ENCODE measurements at places on chromosomes 2 and 18.

- no peak for DNase-seq
Observed at GRCh38 chr2:69625078-69625795, 18.3 kb downstream of the AAK1 start.

GRCh38 chr2:10765914-10766313, 44.5 kb downstream of the ATP6V1C2 start:
- DNase-seq, result no peak

DNA sequence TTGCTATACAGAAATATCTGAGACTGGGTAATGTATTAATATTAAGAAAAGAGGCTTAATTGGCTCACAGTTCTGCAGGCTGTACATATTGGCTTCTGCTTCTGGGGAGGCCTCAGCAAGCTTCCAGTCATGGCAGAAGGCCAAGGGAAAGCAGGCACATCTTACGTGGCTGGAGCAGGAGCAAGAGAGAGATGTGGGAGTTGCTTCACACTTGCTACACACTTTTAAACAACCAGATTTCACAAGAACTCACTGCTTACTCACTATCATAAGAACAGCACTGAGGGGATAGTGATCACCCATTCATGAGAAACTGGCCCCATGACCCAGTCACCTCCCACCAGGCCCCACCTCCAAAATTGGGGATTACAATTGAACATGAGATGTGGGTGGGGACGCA, 50.6 kb downstream of the MAPRE2 start:
- DNase-seq, result no peak

DNA sequence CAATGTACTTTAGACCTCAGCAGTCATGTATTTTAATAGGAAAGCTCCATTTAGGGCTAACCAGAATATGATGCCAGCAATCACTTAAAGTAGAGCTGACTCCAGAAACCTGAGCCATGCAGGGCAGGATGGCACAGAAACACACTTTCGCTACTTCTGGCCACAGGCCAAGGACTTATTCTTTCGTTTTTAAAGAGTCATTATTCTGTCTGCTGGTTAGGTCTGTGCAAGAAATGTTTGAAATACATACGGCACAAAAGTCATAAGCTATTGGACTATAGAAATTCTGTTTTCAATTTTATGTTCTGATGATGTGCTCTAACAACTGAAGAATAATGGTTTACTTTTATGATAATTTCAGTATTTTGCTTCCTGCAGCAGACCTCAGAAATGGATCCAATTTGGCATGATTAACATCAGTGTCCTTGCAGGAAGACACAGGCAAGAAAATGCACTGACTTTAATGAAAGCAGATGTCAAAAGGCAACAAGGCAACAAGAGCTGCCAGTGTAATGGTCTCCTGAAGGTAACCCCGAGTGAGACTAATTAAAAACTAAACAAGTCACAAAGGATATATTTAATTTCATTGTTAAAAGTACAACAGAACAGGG, 114.4 kb upstream of the CHRNA1 start:
- peak; percentile 71 for DNase-seq

DNA sequence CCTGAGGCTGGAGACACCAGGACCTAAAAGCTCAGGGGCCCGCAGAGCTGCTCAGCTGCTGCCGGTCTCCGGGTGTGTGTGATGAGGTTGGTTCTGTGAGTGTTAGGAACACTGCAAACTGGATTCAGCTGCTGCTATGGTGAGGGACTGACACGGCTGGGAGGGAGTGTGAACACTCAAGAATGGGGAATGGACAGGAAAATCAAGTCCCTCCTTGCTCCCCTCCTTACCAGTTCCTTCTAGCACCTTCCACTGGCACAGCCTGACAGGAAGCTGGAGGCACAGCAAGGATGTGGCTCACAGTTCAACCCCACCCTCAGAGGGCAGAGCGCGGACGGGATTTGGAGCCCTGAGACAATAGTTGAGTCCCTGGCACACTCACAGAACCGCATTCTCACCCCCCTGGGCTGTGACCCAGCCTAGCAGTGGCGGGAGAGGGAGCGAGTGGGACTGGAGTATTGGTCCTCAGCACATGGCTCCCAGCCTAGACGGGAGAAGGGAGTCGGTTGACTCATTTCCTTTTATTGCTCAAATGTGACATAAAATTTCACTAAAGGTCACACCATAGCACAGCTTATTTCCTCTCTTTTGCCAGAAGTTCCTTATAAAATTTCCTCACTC, 42.5 kb downstream of the LRRC30 start:
- DNase-seq, result peak; percentile 84

DNA sequence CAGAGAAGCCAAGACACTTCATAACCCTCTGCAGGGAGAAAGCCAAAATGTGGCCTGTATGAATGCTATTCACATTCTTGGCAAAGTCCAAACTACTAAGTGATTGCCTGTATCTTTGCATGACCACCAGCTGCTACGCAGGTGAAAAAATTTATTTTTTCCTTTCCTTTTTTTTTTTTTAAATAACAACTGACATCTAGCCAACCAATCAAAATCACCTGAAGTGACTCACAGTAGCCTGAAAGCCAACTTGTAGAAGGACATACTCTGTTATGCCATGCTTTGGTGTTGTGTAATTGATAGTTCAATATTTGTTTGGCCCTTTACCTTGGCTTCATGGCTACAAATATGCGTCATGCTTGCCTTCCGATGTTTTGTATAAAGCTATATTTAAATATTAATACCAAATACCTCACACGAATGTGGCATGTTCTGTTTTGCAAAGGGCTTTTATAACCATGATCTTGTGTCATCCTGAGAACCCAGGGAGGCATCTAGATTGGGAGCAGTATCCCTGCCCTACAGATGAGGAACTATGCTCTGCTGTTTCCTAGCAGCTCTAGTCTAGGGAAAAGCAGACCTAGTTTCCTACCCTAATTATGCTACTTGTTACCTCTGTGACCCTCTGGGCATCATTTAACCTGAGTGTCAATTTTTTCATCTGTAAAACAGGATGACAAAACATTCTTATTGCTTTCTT, 102.1 kb downstream of the MYOM1 start:
- DNase-seq, result no peak

- peak; percentile 44 for DNase-seq
Observed at GRCh38 chr2:22904126-22904684, 480.8 kb upstream of the KLHL29 start.

DNA sequence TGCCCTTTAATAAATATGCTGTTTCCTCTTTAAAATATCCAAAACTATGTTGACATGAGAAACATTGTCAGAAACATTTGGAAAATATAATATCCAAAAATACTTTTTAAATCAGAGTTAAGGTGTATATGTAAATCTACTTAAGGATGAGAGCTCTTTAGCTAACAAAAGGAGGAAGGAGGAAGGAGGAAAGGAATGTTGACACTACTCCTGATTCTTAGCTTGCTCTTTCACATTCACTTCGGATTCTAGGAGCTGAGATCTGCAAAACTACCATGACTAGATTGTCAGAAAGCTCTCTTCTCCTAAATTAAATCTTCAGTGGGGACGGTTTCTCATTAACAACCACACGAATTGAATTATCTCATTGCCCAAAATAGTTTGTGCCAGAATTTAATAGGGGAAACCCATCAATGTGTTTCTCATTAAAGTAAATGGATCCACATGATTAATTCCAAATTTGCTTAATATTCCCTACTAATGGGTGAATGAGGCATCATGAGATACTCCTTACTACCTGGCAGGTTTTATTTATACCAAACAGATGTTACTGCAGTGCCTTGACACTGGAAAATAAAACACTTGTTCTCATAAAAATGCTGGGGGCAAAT, 509.1 kb downstream of the MBD2 start:
- DNase-seq, result no peak

GRCh38 chr2:225002656-225003045, 39.6 kb downstream of the DOCK10 start:
- DNase-seq, result no peak

- no peak for DNase-seq
Observed at GRCh38 chr2:52933878-52934277, 833.7 kb upstream of the CHAC2 start.

DNA sequence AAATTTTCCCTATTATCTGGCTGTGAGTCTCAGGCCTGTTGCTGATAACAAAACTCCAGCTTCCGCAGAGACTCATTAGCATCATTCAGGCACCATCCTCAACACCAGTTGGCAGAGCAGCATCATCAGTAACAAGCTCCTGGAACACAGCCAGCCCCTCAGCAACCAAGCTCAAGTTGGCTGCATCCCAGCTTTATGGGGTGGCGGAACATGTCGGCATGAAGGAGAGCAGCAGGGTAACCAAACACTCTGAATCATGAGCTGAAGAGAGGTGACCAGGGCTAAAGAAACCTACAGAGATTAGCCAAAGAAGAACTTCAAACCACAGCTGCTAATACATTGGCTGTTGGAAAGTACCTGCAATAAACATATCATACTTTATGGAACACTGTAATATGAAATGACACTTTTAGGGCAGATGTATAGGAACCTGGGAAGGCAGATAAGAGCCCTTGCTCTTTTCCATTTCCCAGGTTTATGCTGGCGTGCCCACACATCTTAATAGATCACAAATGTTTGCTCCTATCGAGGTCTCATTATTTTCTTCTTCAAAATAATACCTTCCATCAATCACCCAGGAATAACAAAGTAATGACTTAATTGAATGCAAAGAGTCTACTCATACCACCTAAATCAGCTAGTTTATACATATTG, 63.8 kb downstream of the PDE11A start:
- DNase-seq, result peak; percentile 60

- no peak for DNase-seq
Observed at GRCh38 chr18:4125627-4126230, 329.4 kb downstream of the DLGAP1 start.

DNA sequence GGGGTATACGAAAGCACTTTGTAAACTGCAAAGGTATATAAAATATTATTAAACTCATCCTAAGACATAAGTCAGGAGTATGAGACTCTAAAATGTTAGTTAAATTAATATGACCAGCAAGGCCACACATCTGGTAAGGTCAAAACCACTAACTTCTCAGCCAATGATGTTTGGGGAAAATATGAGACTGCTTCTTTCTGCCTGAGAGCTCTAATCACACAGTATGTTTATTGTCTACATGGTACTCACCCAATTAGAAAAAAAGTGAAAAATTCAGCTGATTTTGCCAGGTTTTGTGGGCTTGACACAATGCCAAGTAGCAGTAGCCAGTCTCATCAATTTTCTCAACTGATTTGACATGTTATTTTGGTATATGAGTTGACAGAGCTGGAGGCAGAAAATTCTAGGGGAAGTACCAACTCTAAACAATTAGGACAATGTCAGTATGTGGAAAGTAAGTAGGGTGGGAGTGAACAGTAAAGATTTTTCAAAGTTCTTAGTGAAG, 87.3 kb downstream of the ALK start:
- no peak for DNase-seq

DNA sequence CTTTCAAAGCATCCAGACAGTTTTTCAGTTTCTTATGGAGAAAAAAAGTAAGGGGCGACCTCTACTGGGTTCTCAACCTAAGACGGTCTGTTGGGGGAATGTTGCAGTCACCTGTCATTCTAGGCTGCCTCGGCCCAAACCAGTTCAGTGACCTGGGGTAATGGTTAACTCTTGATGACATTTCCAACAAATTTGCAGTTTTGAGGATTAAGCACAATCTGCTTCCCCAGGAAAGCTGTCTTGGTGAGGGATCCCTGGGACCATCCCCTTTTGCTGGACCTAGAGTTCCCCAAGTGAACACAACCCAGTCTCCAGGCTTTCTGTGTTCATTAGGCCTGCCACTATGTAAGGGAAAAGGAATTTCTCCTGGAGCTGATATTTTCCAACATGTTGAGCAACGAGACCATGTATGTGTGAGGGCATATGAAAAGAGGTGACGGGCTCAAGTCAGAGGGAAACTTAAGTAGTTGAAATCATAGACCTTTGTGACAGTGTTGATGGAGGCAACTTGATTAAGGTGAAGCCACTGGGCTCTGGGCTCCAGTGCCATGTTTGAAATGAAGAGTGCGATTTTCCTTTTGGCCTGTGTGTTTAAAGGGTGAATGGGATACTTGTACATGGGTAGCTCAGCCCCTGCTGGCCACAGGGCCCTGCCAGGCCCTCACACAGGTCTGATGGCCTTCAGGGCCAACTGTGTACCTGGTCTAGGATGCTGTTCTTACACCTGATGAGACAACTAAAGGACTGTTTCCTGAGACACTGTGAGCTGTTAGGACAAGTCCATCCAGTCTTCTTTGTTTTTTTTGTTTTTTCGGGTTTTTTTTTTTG, 27.0 kb downstream of the FOSL2 start:
- no peak for DNase-seq

DNA sequence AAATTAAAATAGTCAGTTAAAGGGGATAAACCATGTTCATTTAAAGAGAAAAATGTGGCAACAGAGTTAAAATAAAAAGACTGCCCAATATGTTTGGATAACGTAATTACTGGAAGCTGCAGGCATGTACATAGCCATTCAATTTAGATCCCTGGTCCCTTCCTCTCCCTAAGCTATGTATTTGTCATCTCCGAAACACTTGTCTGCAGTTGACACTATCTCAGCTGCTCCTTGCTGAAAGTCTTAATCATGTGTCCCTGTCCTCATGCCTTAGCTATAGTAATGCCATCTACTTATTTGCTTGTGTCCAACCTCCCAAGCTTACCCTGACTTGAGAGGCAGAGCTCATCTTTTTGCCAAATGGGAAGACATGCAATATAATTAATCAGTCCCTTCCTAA, 173.8 kb upstream of the REV1 start:
- DNase-seq, result no peak

DNA sequence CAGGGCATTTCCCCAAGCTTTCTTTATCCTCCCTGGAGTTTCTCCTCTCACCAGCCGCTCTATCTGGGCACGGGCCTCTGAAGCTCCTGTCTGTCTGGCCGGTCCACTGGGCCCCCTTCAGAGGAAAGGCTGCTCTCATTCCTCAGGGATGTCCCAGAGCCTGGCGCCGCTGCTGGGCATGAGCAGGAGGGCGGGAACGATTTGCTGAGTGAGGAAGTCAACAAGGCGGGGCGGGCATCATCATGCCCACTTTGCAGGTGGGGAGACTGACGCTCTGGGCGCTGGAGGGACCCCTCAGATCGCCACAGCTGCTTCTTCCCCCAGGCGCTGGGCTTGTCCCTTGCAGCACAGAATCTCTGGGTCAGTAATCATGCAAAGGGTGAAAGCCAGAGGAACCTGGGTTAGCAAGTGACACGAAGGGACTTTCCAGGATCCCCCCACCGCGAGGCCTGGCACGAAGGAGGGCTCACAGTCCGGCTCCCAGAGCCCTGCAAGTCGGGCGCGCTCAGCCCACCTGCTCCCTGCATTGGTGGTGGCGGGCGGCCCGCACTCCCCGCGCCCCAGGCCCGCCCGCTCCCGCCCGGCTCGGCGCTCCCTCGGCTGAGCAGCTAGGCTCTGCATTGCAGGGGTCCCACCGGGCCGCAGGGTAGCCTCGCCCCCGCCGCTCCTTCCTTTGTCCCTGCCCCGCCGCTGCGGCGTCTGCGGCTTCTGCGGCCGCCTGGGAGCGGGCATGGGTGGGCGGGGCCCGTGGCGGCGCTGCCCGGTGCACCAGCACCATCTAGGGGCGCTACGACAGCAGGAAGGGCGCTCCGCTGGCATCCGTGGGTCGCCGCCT, 157.8 kb downstream of the CYRIA start:
- DNase-seq, result peak; percentile 52

DNA sequence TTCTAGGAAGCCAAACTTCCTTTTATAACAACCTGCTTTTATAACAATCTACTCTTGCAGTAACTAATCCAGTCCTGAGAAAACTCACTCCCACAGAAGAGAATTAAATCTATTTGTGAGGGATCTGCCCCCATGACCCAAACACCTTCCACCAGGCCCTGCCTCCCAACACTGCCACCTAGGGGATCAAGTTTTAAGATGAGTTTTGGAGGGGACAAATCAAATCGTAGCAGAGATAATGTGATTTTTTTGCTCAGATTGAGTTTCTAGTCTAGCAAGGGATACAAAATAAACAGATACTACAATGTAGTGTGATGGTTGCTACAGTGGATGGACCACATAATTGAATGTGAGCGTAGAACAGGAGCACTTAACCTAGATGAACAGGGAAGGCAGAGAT, 52.2 kb downstream of the NCOA1 start:
- no peak for DNase-seq

Measured in GM23248 (cell line).